ENCODE measurements at places on chromosomes 16 and 17.

- no peak for DNase-seq
Measured at GRCh38 chr17:72545766-72546165, 424.9 kb downstream of the SOX9 start.

DNA sequence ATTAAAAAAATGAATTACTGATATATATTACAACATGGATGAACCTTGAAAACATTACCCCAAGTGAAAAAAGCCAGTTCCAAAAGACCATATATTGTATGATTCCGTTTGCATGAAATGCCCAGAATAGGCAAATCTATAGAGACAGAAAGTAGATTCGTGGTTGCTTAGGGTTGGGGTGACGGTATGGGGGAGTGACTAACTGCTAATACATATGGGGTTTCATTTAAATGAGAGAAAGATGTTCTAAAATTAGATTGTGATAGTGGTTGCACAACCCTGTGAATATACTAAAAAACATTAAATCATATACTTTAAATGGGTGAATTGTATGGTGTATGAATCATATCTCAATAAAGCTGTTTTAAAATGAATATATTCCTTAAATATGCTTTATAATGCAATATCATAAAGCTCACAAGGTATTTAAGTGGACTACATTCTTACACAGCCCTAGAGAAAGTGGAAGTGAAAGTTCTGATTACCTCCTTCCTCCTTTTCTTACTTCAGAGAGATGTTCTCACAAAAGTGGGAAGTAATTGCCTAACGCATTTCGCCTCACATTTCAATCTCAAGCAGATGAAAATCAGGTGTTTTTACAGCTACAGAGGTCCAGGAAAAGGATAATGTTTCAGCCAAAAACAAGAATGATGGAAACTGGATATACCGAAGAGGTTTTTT lies 142.7 kb upstream of the GNAO1 start:
- DNase-seq = peak; percentile 74

- no peak for DNase-seq
Measured at GRCh38 chr16:14454391-14454790, 175.7 kb downstream of the PARN start.

DNA sequence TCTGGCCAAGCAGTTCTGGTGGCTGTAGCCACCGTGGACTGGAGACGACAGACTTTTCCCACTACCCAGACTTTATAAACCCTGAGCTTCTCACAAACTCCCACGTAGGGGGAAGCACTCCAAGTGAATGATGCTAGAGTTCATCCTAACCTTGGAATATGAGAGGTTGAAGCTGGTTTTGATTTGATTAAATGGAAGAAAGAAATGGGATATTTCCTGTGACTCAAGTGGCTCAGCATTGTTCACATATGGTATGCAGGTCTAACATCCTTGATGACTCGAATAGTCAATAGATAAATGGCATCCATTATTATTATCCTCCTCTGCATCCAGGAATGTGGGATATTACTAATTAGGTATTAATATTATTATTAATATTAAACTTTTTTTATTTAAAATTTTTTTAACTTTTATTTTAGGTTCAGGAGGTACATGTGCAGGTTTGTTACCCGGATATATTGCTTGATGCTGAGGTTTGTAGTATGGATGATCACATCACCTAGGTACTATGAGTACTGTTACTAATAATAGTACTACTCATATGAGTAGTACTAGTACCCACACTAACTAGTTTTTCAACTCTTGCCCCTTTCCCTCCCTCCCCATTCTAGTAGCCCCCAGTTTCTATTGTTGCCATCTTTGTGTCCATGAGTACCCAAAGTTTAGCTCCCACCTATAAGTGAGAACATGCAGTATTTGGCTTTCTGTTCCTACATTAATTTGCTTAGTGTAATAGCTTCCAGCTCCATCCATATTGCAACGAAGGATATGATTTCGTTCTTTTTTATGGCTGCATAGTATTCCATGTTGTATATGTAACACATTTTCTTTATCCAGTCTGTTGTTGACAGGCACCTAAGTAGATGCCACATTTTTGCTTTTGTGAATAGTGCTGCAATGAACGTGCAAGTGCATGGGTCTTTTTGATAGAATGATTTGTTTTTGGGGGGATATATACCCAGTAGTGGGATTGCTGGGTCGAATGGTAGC lies 22.9 kb downstream of the PIK3R6 start:
- no peak for DNase-seq

GRCh38 chr17:50055055-50055425 lies 870 bp upstream of the ITGA3 start:
- no peak for DNase-seq

- no peak for DNase-seq
Measured at GRCh38 chr17:74442291-74442669, 10.4 kb downstream of the GPRC5C start.

DNA sequence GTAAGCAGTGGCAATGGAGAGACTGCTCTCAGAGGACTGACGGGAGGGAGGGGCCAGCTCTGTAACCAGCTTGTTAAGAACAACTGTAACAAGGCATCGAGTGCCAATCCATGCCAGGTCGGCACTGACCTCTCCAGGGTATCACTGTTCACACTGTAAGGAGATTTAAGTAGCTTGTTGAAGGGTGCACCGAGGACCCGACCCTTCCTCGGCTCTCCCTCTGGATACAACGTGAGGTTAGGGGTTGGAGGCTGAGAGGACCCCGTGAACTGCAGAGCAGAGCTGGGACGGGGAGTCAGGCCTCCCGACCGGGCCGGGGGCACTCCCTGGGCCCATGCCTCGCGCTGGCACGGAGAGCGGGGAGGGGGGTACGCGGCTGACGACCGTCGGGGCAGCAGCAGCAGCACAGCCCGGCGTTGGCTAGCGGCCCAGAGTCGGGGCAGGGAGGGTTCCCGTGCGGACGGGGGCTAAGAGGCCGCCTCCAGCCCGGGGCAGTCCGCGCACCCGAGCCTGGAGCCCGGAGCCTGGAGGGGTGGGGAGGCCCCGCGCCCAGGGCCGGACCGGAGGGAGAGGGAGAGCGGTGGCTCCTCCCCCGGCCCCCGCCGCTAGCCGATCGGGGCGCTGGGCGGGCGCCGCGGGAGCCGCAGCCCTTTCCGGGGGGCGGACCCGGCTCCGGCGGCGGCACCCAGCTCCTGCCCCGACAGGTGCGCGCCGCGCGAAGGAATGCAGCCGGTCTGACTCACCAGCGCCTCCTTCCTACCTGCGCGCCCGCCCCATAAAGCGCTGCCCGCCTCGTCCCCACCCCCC lies at the start of gene ITGB4:
TSS of gene ITGB4 (plus strand) at position 804 of the 807 bp plus-strand sequence. CDS start 3,245 bp downstream, outside the sequence.
- no peak for DNase-seq

DNA sequence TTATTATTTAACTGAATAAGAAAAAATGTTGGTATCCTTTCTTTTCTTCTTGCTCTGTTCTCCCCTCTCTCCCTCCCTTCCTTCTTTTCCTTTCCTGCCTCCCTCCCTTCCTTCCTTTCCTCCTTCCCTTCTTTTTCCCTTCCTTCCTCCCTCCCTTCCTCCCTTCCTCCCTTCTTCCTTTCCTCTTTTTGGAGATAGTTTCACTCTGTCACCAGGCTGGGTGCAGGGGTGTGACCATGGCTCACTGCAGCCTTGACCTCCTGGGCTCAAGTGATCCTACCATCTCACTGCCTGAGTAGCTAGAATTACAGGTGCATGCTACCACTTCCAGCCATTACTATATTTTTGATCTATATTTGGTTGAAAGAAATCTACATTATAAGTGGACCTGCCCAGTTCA lies 5.7 kb upstream of the RUSF1 start:
- DNase-seq = no peak

All from CD14-positive monocyte (primary cell).